ENCODE measurements at places on chromosomes 4 and X.

- peak; percentile 94 for DNase-seq
Measured at GRCh38 chr4:181475781-181476507, 767.3 kb upstream of the TENM3 start.

- DNase-seq = no peak
Measured at GRCh38 chr4:38308728-38309311, 348.6 kb downstream of the PTTG2 start.

DNA sequence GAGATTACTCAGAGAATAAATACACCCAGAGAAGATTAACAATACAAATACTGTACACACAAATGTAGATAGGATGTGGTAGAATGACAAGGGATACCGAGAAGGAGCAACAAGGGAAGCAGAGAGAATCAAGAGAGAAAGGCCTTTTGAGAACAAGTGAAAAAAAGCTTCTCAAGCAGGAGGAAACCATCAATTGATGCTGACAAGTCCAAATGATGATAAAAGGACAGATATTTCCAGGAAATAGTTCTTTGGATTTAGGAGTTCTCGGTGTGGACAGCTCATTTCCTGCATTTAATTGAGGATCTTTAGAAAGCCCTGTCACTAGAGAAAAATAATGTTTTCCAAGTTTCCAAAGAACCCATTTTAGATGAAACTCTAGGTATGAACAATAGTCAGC is 48.1 kb downstream of the NPY5R start:
- no peak for DNase-seq

DNA sequence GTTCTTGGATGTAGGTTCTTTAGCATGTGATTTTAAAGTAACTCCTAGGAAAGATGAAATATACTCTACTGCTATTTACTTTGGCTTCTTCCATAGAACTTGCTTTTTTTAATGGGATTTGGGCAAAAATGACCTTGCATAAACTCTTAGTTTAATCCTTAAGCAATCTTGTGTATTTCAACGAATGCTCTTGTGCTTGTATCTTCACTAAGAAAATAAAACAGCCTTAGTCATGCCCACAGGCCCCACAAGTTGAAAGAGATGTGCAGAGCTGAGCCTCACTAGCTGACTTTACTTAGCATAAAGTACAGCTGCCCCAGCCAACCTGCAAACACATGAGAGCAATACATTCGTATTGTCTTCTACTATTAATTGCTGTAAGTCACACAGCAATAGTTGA is 1609.2 kb downstream of the STIM2 start:
- DNase-seq = no peak

DNA sequence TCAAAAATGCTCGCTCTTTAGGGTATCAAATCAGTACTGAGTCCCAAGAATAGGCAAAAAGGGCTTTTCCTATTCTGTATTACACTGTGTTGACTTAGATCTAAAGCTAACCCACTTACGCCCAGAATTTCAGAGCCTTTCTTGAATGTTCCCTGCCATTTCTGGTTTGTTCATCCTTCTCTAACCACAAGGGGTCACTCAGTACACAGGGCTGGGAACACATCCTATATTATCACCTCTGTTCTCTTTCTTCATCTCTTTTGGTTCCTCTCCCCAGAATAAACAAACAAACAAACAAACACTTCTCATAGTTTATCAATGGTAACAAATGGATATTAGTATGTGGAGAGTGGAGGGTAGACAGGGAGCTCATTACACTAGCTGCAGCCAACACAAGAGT is 25.5 kb upstream of the MORC4 start:
- peak; percentile 51 for DNase-seq

- no peak for DNase-seq
Measured at GRCh38 chrX:153245288-153245731, 66.2 kb downstream of the MAGEA1 start.

GRCh38 chrX:11397680-11398079 is 104.5 kb downstream of the AMELX start:
- DNase-seq = no peak

DNA sequence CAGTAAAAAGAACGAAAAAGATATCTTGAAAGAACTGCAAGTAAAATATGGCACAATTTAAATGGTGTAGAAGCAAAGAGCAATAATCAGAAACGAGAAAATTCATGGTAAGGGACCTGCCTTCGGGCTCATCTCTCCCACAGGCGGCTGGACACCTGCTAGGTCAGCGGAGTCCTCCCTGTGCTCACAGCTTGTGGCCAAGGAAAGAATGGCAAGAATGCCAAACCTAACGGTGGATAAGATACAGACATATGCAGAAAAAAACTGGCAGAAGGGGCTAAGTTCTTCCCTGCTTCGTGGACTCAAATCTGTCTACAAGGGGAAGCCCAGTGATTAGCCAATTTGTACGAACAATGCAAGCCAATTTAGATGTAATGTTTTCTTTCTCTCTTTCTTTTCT is 152.1 kb upstream of the VCX start:
- DNase-seq = peak; percentile 75

DNA sequence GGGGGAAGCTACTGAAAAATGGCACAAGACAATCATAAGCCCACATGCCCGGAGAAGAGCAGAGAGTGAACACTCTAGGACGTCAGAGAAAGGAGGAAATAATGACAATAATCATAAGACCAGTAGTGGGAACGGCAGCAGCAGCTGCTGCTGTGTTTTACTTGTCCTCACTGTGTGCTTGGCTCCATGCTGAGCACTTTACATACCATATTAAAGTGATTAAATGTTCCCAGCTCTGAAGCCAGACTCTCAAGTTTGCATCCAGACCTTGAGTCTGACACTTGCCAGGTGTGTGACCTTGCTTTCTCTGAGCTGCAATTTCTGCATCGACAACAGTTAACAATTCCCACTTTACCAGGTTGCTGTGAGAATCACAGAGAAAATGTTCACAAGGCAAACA is 255.4 kb downstream of the SPANXN1 start:
- DNase-seq = no peak

- no peak for DNase-seq
Measured at GRCh38 chr4:85658766-85659439, 184.0 kb downstream of the ARHGAP24 start.

DNA sequence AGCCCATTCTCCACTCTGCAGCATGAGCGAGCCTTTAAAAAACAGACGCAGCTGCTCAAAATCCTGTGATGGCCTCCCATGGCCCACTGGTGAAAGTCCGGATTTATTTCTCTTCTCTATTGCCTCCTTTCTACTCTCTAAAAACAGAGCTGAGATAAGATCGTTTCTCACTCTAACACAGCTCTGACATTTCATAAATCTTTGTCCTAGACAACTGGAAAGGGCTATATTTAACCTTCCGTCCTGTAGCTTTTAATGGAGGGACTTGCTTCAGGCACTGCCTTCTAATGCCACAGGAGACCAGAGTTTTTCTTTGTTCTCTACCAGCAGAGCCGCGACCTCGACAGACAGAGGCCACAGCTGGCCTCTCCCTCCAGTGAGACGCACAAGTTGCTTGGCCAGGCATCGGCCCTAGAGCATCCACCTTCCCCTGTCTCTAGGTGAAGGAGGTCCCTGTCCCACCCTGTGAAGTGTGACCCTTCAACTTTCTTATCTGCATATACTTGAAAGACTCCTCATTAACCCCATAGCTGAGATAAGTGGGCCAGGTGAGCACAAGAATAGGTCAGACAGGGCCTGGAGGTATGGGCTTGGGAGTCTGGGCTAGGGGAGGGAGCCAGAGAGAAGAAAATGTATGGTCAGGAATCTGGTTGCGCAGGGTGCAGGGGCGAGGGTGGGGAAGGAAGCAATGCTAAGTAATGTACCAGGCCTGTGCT is 50.0 kb downstream of the RTL5 start:
- DNase-seq = no peak

GRCh38 chr4:124396333-124396732 is 316.2 kb downstream of the ANKRD50 start:
- no peak for DNase-seq

DNA sequence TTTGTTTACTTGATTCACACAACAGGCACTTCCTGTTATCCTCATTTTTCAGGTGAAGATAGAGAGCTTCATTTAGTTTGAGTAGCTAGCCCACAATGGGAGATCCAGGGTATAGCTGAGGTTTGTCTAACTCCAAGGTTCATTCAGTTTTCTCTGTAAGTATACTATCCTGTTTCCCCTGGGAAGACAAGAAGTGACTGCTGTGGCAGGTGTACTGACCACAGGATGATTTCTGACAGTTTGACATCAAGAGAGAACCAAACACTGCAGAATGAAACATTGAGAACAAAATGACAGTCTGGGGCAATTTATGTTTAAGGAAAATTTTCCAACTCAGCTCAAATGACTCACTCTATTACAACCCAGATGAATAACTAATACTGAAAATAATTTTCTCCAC is 958.0 kb downstream of the STPG2 start:
- no peak for DNase-seq

DNA sequence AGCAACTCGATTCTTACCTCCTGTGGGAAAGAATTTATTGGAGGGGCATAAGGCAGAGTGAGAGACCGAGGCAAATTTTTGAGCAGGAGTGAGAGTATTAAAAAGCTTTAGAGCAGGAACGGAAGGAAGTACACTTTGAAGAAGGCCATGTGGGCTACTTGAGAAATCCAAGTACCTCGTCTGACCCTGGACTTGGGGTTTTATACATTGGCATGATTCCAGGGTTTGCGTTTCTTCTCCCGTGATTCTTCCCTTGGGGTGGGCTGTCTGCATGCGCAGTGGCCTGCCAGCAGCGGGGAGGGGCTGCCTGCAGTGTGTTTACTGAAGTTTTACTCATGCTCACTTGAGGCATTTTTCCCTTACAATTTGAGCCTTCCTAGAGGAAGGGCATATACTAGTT is 3.4 kb downstream of the GALNT7 start:
- DNase-seq = no peak

GRCh38 chr4:101135371-101136010 is 211.8 kb downstream of the PPP3CA start:
- no peak for DNase-seq

DNA sequence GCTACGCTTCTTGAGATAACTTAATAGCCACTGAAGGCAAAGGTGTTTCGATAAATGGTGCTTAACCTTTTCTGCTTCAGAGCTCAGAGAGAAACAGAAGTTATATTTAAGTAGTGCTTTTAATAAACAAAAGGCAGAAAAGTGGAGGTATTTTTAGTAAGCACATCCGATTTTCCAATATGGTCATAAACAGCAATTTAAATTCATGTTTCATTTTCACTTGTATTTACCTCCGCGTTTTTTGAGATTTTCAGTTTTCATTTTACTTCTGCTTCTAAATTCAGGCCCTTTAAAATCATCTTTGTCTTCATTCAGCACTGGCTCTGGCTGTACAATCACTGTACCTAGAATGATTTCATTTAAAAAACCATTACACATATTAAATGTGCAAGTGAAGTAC is 92.4 kb downstream of the ATRX start:
- DNase-seq = no peak

GRCh38 chrX:129843209-129843458 is 552 bp downstream of the ZDHHC9 start:
- DNase-seq = no peak

DNA sequence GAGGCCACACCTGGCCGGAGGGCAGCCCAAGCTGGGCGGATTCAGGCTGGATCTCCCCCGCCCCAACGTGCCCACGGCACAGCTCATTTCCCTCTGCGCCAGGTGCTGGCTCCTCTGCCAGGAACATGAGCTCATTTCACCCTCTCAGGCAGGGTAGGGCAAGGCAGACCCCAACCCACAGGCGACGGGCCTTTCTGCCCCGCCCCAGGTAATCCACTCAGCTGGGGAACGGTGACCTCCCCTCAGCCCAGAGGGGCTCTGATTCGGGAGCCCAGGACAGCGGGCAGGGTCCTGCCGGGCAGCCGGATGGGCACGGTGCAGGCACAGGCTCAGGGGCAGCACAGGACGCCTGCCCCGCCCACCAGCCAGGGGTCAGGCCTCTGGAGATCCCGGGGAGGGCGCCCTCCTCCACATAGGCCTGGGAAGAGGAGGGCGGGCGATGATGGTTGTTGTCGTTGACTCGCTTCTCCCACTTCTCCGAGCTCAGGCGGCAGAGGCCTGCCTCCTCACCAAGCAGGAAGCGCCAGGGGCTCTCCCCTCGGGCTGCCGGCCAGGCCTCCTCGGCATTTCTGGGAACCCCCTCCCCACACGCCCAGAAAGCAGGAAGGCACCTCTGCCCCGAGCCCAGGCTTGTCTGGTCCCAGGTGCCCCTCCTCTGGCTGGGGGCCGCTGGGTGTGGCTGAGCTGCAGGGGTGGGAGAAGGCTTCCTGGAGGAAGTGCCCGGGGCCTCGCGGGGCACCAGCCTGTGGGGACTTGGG is 31.1 kb downstream of the TACC3 start:
- peak; percentile 13 for DNase-seq

DNA sequence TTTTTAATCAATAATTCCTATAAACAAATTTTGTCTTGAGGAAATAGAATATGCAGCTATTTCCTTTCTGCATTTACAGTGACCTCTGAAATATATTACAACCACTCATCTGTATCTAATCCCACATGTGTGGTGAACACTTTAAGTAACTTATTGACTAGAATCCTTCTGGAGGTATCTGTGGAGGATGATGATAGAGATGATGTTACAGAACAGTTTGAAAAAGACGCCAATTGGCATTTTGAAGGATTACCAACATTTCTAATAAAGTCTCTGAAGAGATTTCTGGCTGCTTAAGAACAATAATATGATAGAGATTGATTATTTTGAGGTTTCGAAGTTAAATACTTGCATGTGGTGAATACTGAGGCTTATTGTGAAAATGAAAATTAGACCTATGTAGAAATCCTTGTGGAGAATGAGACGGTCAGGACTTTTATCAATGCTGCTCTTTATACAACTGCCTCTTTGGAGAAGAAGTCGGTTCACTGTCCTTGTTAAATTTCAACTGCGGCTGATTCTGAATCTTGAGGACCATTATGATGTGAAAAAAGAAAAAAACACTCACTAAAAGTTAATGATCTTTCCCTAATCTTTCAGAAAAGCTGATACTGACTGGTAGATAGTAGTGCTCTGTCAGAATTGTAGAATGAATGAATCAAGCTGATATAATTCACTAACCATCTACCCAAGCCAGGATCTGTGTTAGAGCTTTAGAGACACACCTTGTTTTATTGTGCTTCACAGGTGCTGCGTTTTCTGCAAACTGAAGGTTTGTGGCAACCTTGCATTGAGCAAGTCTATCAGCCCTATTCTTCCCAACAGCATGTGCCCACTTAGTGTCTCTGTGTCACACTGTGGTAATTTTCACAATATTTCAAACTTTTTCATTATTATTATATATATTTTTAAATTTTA is 204.7 kb downstream of the SPRY1 start:
- DNase-seq = no peak

GRCh38 chrX:13253223-13253622 is 66.6 kb downstream of the ATXN3L start:
- DNase-seq = no peak

DNA sequence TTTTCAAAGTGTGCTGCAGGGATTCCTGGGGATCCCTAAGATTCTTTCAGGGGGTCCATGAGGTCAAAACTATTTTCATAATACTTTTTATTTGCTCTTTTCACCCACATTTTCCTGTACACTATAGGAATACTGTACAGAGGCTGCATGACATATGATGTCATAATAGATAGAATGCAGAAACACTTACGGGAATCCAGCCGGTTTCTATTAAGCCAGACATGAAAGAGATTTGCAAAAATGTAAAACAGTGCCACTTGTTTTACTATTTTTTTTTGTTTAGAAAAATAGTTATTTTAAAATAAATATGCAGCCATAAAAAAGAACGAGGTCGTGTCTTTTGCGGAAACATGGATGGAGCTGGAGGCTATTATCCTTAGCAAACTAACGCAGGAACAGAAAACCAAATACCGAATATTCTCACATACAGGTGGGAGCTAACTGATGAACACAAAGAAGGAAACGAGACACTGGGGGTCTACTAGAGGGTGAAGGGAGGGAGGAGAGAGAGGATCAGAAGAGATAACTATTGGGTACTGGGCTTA is 5.0 kb downstream of the ZFX start:
- DNase-seq = no peak

- peak; percentile 45 for DNase-seq
Measured at GRCh38 chrX:46759645-46759974, 692 bp upstream of the SLC9A7 start.
